Stimulated activated CD8-positive, alpha-beta memory T cell treated with anti-CD3 and anti-CD28 coated beads, Interleukin-4, amount 100 ng/mL, for 1 hour (primary cell): ENCODE measurements at places on chromosomes 1 and 21.

DNA sequence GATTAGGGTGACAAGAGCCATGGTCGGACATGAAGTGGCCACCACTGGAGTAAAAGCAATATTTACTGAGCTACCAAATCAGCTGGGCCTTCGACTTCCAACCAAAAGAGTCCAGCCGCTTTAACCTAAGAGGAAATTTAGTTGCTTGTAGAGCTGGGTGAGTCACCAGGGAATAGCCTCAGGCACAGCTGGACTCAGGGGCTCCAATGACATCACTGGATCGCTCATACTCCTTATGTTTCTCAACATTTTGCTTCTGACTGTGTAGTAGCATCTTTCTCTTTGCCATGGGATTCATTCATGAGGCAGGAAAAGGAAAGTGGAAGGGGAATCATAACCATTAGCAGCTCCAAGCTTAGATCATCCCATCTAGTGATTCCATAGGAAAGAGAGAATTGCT is 664.4 kb downstream of the MATN1 start:
- no peak for DNase-seq

GRCh38 chr1:40317394-40318074 is 448 bp upstream of the COL9A2 start:
- DNase-seq: no peak

GRCh38 chr1:20837554-20838192 is 50.6 kb upstream of the HP1BP3 start:
- DNase-seq: no peak

DNA sequence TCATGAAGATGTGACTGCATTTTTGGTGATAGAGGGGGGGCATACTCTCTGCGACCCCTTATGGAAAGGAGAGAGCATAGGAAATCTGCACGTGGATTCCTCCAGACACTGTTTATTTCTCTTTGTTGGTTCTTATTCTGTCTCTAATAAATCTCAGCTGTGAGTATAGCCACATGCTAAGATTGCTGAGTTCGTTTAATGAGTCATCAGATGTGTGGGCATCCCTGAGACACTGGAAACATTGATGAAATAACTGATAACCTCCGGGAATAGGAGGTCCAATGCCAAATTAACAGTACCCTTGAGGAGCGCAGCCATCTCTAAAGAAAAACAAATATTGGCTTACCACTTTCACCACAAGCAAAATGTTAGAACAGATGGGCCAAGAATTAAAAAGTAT is 880.2 kb upstream of the NEGR1 start:
- DNase-seq: no peak

DNA sequence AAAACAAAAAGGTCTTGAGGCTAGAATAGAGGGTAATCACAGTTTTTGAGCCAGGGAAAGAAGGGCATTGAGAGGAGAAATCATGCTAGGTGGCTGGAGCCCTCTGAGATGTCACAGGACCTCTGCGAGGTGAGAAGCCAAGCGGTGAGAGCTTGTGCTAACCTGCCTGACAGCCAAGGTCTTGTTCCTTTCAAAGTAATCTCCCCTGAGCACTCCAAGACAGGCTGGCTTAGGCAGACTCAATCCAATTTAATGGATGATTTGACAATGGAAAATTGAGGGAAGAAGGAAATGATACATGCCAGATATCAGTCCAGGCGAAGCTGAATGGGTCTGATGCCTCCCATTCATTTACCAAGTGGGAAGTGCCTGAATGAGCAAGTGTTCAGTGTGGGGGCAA is 311.9 kb upstream of the PTBP2 start:
- no peak for DNase-seq

DNA sequence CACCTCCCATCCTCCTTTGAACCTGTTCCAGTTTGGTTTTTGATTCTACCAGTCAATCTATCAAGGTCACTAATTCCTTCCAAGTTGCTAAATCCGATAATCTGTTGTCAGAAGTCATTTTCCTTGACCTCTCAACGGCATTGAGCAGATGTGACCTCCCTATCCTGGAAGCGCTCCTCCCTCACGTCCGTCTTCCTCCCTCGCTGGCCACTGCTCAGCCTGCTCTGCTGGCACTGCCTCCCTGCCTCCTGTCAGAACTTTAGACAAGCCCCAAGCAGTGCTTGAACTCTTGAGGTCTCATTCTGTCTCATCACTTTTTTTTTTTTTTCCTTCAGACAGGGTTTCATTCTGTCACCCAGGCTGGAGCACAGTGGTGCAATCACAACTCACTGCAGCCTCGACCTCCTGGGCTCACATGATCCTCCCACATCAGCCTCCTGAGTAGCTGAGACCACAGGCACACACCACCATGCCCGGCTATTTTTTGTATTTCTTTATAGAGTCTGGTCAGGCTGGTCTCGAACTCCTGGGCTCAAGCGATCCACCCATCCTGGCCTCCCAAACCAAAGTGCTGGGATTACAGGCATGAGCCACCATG is 4.4 kb upstream of the ACOT7 start:
- no peak for DNase-seq

- no peak for DNase-seq
Measured at GRCh38 chr1:224498574-224499170, 64.1 kb upstream of the WDR26 start.

DNA sequence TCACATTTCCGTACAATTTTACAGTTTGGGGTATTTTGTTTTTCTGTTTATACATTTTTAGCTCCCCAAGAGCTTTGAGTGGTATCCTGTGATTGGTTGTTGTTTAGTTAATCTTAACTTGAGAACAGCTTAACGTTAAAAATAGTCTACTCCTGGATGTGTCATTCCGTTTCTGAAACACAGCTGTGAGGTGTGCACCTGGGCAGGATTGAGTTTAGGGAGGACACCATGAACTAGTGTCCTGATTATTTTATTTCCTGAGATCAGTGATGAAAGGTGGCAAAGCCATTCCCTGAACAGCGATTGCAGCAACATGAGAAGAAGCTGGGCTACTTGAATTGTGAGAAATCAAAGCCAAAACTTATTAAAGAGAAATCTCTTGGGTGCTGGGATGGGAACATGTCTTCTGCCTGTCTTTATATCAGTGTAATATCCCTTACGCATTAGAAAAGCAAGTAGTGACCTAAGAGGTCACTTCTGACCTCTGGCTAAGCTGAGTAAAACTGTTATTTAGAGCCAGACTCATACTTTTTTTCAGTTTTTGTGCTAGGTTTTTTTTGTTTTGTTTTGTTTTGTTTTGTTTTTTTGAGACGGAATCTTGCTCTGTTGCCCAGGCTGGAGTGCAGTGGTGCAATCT is 43.4 kb downstream of the ZBTB40 start:
- no peak for DNase-seq

DNA sequence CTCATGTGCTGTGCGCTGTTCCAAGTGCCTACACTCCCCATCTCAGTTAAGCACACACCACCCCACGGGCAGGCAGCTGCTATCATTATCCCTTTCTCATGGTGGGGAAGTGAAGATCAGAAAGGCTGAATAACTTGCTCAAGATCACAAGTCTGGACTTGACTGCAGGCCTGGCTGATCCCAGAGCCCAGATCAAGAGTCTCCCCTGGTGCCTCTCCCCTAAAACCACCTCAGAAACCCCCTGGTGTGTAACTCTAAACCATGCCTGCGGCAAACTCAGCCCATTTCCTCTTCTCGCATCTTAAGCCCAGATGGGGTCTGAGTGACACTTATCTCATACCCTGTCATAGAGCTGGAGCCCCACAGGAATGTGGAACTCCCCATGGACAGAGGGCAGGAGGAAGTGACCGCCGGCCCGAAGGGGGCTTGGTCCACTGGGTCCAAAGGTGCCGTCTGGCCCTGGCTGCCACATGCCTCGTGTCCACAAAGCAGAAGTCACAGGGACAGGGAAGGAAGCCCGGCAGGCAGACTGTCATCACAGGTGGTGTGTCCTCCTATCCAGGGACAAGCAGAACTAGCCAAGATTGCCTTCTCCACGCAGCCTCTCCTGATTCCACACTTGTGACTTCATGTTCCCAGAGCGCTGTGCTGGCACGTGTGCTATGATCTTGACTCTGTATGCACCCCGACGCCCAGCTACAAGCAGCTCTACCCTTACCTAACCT is 92.1 kb downstream of the SYF2 start:
- no peak for DNase-seq

- no peak for DNase-seq
Measured at GRCh38 chr21:45313015-45313414, 25.3 kb upstream of the POFUT2 start.

DNA sequence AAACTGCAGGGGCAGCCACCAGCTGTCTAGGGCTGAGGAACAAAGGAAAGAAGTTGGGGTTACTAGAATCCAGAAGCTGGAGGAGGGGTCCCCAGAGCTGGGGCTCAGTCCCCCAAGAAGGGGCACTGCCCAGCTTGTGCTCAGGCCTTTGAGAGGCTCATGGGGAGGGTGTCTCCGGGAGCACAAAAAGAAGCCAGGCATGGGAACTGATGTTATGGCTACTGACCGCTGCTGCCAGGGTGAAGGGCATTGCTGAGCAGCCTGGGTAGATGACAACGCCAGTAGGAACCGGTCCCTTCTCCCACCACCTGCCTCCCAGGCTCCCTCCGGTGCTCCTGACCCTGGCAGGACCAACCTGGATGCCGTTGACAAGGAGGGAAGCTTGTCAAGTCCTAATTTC is 762.5 kb upstream of the TPTE start:
- DNase-seq: no peak

DNA sequence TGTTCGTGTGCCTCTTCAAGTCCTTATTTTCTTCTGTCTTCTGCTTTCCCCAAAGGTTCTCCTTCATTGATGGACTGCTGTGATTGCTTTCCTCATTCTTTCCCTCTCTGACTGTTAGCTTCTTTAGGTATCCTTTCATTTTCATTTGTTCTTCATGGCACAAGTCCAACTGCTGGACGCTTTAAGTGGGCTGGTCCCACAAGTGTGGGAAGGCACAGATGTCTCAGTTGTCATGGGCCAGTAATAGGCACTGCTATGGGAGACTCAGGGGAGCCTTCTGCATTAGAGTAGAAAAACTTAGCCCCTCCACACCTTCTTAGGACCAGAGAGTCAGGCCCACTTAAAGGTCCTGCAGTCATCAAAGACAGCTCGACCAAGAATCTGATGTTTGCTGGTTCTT is 122.3 kb upstream of the C1orf105 start:
- DNase-seq: no peak

- no peak for DNase-seq
Measured at GRCh38 chr1:41314376-41315145, 46.7 kb upstream of the FOXO6 start.

DNA sequence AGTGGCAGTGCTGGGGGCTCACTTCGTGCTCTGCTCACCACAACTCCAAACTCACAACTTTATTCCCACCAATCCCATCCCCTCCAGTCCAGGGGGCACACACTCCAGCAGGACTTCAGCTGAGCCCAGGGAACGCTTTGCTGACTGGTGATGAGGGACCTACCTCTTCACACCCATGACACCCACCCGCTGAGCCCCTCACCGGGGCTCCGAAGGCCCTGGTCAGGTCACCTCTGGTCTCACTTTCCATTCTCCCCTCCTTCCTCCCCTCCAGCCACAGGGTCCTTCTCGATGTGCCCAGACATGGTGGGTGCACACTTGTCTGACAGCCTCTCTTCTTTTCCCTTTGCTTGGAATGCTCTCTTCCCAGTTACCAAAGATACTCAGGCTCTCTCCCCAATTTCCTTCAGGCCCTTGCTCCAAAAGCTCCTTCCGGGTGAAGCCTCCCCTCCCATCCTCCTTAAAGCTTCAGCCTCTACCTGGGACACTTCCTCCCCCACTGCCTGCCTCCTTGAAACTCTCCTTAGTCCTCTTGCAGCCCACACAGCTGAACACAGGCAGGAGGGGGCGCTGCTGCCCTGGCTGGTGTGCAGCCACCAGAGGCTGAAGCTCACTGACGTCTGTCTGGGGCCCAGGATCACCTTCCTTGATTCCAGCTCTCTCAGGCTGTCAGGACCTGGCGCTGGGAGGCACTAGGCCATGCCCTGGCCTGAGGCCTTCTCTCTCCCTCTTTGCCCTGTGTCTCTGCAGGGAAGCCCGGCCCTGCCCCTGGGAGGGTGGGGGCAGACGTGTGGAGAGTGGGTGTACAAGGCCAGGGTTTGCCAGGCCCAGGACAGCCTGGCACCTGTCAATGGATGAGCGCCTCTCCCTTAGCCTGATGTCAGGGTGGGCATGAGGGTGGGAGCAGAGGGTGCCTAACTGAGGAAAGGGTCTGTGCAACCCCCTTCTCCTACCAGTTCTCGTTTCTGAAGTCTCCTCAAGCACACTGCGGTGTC is 1.6 kb downstream of the KCNE1 start:
- no peak for DNase-seq

- no peak for DNase-seq
Measured at GRCh38 chr1:202282596-202283283, 59.0 kb downstream of the UBE2T start.

- DNase-seq: no peak
Measured at GRCh38 chr1:83017276-83017675, 981.7 kb downstream of the TTLL7 start.

DNA sequence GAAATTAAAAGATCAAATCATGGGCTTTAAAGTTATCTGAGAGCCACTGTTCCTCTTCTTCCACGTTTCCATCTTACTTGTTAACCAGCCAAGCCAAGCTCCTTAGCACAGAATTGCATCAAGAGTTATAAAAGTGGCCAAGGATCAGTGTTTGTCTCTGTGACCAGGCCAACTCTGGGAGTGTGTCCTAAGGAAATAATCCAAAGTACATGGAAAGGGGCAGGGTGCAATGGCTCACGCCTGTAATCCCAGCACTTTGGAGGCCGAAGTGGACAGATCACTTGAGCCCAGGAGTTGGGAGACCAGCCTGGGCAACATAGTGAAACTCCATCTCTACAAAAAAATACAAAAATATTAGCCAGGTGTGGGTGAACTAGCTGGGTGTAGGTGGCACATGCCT is 10.0 kb upstream of the MPZL1 start:
- DNase-seq: no peak

DNA sequence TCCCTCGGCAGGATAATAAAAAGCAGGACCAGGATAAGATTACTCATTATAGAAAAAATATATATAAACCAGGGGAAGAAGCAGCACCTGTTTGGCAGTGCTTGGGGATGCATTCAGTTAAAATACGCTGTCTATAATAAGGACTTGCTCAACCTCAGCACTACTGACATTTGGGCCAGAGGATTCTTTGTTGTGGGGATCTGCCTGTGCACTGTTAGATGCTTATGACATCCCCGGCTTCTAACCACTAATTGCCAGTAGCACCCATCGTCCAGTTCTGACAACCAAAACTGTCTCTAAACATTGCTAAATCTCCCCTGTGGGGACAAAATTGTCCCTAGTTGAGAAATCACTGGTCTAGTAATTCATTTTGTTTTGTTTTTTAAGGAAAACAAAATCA is 242.1 kb downstream of the SLC45A1 start:
- no peak for DNase-seq

DNA sequence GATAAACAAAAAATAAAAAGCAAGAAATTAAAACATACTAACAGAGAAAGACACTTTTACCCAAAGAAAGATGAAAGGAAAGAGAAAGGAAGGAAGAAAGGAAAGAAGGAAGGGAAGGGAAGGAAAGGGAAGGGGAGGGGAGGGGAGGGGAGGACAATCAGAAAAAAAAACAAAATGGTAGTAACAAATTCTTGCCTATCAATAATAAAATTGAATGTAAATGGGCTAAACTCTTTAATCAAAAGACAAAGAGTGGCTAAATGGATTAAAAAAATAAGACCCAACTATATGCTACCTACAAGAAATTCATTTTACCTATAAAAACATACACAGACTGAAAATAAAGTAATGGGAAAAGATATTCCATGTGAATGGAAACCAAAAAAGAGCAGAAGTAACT is 372.9 kb upstream of the NFIA start:
- no peak for DNase-seq
